T-helper 17 cell (primary cell): ENCODE measurements at places on chromosomes 3 and 15.

DNA sequence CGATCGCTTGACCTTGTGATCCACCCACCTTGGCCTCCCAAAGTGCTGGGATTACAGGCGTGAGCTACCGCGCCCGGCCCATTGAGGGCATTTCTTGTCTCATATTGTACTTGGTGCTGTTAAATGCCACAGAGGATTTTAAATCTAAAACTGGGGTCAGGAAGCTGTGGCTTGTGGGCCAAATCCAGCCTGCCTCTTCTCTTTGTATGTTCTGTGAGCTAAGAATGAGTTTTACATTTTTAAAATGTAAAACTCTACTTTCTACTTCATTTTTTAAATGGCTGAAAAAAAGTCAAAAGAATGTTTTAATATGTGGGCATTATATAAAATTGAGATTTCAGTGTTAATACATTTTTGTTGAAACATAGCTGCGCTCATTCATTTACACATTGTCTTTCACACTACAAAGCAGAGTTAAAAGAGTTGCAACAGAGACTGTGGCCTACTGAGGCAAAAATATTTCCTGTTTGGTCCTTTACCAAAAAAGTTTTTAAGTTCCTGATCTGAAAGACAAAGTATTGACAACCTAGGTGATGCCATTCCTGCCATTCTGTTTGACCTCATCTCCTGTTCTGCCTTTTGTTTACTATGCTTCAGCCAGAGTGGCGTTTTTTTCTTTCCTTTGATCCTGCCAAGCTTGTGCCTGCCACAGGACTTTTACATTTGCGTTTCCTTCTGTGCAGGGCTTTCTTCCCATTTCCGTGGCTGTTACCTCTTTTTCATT, 50.4 kb downstream of the PDCD6IP start:
- no peak for DNase-seq

DNA sequence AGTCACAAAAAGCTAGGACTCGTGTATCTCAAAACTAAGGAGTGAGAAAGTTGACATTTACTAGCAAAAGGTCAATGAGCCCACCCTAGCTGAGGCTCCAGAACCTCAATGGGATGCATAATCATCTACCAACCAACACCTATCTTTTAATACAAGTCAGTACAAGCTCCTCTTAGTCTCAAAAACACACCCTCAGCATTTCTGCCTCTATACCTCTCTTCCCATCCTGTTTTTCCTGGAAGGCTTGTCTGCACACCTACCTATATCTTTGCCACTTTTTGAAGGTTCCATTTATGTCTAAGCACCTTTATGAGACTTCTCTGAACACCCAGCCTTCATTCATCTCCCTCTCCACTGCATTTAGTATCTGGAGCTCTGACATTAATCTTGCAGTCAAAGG, 10.0 kb downstream of the WWTR1 start:
- no peak for DNase-seq

GRCh38 chr3:144085964-144086363, 114.3 kb downstream of the DIPK2A start:
- no peak for DNase-seq

- no peak for DNase-seq
Observed at GRCh38 chr3:157618075-157618760, 115.0 kb upstream of the VEPH1 start.

GRCh38 chr3:38500688-38501417, 4.7 kb downstream of the EXOG start:
- DNase-seq = no peak

DNA sequence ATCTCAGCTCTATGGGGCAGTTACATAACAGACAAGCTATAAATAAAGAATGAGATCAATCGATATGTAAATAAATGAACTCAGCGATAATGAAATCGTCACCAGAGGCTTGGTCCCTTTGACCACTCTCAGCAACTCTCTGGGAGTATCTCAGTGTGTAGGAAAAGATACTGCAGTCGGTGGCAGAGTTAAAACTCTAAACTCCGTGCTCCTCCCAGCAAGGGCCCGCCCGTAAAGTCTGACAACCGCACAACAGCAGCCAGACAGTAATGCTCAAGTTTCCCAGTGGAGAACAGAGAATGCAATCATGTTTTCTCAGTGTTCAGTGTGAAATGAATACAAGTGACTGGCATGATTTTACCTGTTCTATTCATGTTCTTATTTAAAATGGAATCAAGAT, 28.3 kb upstream of the IGF1R start:
- no peak for DNase-seq

- DNase-seq = no peak
Observed at GRCh38 chr3:177574222-177574856, 377.1 kb upstream of the TBL1XR1 start.

DNA sequence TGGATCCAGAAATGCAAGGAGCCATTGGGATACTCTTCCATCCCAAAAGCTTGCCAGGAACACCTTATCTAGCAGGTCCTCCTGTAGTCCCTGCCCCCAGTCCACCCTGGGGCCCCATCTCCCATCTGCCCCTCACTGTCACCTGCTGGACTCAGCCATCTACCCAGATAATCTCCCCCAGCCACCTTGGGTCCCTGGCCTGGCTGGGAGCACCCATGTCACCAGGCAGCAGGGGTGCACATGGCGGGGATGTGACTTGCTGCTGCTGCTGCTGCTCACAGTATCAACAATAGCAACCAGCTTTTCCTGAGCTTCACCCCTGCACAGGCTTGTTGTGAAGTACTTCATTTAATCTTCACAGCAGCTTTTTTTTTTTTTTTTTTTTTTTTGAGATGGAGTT, 12.6 kb downstream of the PTH1R start:
- DNase-seq = no peak
